T-helper 1 cell (primary cell): ENCODE measurements at places on chromosomes 16 and 17.

GRCh38 chr17:70204431-70204830 lies 35.1 kb downstream of the KCNJ2 start:
- DNase-seq: no peak

GRCh38 chr16:82523815-82524214 lies 103.0 kb upstream of the CDH13 start:
- no peak for DNase-seq

GRCh38 chr17:9472541-9472940 lies 103.1 kb downstream of the STX8 start:
- DNase-seq: no peak

GRCh38 chr16:64434526-64435069 lies 687.3 kb downstream of the CDH11 start:
- DNase-seq: no peak

DNA sequence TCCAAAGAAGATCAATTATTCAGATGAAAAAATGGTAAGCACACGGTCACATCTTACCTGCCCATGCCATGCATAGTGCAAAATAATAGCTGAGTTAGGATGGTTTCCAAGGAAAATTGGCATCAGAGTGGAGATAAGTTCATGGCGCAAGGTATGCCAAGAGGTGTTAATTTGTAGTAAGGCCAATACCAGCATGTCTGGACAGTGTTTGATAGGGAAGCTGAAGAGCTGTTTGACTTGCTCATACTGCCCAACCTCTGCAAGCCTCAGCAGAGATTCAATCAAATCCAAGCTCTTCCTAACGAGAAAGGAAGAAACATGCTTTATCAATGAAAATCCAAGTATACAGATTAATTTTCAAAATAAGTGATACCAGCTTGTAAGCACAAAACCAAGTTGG lies 51.0 kb downstream of the CNOT1 start:
- DNase-seq: no peak

GRCh38 chr16:78784771-78785170 lies 685.3 kb downstream of the WWOX start:
- no peak for DNase-seq

DNA sequence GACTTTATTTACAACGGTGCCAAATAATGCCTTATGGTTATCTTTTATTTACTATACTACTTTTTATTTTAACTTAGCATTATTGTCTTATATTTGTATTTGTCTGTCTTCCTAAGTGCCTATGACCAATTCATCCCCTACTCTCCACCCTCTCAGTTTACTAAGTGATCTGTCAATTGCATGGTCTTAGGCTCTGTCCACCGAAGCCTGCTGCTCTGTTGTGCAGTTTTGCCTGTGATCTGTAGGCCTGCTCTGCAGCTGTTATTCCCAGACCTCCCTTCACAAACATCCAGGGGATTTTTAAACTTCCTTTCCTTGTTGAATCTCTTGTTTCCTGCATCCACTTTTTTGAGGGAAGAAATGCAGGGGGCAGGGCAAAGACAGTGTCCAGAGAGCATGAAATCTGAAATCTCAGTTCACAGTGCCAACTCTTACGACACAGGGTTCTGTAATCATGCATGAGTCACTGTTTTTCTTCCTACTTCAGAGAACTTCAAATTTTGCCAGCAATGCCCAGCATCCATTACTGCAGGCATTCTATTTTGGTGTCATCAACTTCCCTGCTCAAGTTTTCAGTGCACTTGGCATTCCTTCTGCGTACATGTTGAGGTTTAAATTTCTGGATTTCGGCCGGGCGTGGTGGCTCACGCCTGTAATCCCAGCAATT lies 11.4 kb downstream of the SLFN5 start:
- DNase-seq: no peak

DNA sequence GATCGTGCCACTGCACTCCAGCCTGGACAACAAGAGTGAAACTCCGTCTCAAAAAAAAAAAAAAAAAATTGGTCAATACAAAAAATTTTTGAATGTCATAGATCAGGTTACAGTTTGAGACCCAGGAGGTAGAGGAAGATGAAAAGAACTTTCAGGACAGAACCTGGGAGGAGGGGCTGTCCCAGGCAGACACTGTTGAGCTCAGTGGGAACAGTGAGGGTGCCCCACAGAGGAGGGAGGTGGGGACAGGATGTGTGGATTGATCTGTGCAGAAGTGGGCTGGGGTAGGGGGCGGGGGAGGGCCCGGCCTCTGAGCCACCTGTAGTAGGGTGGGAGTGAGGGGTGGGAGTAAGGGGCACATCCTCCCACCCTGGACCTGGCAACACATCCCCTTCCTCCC lies 58.3 kb downstream of the PRMT7 start:
- no peak for DNase-seq

- DNase-seq: no peak
Measured at GRCh38 chr17:62866471-62866870, 58.4 kb upstream of the MARCHF10 start.

GRCh38 chr17:43823350-43824084 lies 9.4 kb downstream of the MPP3 start:
- no peak for DNase-seq

DNA sequence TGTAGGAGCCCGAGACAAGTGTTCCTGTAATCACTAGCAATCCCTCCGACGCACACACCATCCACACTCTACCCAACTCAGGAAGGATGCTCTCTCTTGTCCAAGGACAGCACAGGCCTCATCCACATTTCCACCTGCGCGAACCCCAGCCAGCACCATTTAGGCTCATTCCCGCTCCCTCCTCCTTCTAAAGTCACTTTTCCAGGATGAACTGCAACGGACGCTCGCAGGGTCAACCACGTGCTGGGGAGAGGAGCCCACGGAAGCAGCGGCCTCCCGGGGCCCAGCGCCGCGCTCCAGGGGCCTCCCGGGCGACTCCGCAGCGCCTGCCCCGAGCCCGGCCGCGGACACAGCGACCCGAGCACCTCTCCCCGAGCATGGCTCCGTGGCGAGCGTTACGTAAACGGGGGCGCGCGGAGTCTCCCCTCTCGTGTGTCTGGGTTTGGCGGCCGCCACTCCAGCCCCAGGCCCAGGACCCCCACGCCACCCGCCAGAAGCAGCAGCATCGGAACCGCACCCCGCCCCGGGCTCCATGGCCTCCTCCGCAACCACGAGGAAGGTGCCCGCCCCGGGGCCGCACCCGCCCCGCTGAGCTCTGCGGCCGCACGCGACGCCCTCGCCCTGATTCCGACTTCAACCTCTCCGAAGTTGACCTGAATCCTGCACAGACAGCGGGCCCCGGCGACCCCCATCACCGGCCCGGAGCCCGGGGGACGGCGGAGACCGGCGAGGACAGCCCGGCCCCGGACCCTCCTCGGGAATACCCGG lies 668 bp downstream of the USP36 start:
- DNase-seq: peak; percentile 41

DNA sequence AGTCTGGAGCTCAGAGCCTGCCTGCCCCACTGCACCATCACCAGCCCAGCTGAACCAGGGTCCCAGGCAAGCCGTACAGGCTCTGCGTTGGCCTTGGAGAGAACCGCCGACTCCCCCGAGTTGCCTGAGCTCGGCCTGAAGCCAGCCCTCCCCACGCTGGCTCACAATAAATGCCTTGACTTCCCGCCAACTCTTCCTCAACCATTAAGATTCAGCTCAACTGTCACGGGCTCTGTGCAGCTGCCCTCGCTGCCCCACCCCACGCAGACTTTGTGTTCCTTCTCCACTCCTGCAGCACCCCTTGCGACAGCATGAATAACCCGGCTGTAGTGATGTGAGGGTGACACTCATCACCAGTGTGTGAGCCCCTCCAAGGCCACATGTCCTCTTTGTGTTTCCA lies 4.8 kb upstream of the QPRT start:
- no peak for DNase-seq

GRCh38 chr16:89779231-89779908 lies 37.1 kb downstream of the FANCA start:
- DNase-seq: no peak

- no peak for DNase-seq
Measured at GRCh38 chr17:27323538-27324215, 29.8 kb downstream of the WSB1 start.

DNA sequence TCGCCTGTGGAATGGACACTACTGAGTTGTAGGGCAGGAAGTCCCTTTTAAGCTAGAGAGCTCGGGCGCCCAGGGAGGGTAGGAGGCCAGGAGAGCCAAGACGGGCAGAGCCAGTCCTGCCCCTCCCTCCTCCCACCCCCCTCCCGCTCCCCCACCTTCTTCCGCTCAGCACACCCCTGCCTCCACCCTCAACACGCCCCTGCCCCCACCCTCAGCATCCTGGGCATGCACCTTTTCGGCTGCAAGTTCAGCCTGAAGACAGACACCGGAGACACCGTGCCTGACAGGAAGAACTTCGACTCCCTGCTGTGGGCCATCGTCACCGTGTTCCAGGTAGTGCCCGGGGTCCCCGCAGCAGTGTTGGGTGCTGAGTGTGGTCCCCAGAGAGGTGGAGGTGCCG lies 18.3 kb downstream of the TPSG1 start:
- no peak for DNase-seq

DNA sequence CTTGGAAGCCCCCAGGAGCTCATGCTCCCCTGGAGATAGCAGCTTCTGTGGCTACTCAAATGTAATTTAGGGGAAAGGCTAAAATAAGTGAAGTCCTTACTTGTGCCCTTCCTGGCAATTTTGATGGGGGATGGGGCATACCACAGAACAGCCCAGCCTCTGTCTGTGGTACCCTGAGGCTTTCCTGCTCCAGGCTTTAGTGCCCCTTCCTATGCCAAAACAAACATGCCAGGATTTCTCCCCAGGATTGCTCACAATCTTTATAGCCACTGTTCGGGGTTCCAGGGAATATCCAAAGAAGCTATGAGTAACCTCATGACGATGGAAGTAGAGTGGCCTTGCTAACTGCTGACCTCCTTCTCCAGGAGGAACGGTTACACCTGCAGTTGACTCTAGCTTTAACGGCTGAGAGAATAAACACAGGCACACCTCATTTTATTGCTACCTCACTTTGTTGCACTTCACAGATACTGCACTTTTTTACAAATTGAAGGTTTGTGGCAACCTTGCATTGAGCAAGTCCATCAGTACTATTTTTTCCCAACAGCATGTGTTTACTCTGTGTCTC lies 24.9 kb downstream of the CCL4 start:
- DNase-seq: no peak

- no peak for DNase-seq
Measured at GRCh38 chr16:65994291-65994690, 372.2 kb upstream of the CDH5 start.

GRCh38 chr17:55005520-55005919 lies 37.0 kb downstream of the STXBP4 start:
- DNase-seq: peak; percentile 17

DNA sequence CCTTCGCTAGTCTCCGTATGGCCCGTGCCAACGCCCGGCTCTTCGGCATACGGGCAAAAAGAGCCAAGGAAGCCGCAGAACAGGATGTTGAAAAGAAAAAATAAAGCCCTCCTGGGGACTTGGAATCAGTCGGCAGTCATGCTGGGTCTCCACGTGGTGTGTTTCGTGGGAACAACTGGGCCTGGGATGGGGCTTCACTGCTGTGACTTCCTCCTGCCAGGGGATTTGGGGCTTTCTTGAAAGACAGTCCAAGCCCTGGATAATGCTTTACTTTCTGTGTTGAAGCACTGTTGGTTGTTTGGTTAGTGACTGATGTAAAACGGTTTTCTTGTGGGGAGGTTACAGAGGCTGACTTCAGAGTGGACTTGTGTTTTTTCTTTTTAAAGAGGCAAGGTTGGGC lies 2.5 kb downstream of the RPL13 start:
- DNase-seq: no peak

GRCh38 chr17:77832180-77832560 lies 126.3 kb upstream of the TNRC6C start:
- DNase-seq: no peak

DNA sequence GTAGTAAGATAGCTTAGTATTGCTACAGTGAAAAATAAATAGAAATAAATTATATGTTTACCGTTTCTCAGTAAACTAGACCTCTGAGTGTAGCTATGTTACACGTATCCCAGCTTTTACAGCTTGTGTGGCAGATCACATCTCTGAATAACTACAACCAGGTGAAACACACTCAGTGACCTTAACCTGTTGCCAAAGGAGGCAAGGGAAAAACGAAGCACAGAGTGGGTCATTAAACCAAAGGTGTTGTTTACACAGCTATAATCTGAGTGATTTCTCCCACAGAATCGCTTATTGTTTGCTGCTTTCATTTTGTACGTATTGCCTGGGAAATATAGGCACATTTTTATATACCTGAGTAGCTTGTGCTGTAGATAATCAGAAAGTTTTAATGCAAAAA lies 688.2 kb upstream of the KIF2B start:
- DNase-seq: no peak

GRCh38 chr16:77540646-77541045 lies 105.8 kb upstream of the ADAMTS18 start:
- DNase-seq: no peak

DNA sequence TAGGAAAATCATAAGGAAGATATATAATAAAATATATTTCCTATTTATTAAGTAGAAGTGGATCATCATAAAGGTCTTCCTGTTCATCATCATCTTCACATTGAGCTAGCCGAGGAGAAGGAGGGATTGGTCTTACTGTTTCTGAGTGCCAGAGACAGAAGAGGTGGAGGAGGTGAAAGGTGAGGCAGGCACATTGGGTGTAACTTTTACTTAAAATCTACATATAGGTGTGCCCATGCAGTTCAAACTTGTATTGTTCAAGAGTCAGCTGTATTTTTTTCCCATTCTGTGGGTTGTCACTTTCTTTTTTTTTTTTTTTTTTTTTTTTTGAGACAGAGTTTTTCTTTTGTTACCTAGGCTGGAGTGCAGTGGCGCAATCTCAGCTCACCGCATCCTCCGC lies 34.9 kb downstream of the NSRP1 start:
- no peak for DNase-seq

GRCh38 chr16:26019381-26020242 lies 327.9 kb downstream of the HS3ST4 start:
- DNase-seq: no peak

GRCh38 chr17:42783062-42783790 lies 2.8 kb downstream of the WNK4 start:
- DNase-seq: no peak

- peak; percentile 15 for DNase-seq
Measured at GRCh38 chr17:10316801-10317542, 55.8 kb downstream of the MYH13 start.

DNA sequence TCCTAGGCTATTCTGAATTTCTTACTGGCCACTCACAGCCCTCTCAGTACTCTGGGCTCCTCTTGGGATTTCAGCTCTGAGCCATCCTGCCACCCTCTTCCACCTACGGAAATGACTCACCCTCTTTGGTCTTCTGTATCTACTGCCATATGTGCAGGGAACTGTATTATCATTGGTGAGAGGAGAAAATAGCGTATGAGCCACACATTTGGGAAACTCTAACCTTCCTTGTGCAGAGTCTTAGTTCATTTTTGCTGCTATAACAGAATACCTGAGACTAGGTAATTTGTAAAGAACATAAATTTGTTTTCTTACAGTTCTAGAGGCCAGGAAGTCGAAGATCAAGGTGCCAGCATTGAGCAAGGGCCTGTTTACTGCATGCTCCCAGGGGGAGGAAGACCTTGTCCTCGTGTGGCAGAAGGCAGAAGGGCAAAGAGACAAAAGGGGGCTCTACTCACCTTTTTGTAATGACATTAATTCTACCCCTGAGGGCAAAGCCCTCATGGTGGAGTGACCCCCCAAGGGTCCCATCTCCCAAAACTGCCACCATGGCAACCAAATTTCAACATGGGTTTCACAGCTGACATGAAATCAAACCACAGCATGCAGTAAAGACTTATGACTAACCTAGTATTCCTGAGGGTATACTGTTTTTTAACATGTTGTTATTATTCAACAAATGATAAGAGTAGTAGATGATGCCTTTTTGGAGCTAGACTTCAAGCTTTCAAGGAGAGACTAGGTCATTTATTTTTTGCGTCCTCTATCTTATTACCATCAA lies 191.8 kb downstream of the PRKCA start:
- DNase-seq: no peak
